ENCODE measurements at places on chromosomes 7 and 10.

GRCh38 chr7:82964150-82964882 is 198.4 kb downstream of the PCLO start:
- DNase-seq = no peak

DNA sequence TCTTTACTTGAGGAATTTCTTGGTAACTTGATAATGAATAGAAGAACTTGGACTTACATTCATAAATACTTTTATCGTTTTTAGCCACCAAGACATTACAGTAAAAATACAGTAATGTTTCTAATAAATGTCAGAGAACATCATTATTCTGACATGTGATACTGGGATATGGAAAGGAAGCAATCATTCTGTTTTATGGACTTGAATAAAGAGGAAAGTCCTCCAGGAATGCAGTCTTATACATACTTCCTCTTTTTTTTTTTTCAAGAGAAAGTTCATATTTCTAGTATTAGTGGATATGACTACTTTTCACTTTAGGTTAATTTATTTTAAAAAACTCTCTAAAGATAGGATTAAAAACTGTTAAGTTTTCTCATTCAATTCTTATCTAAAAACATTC is 220.0 kb upstream of the SEMA3C start:
- DNase-seq = no peak

GRCh38 chr7:20804345-20804744 is 17.7 kb upstream of the SP8 start:
- DNase-seq = no peak

- DNase-seq = no peak
Observed at GRCh38 chr7:48741545-48741944, 182.8 kb upstream of the CDC14C start.

GRCh38 chr7:2926896-2927405 is 82.8 kb upstream of the GNA12 start:
- DNase-seq = no peak

DNA sequence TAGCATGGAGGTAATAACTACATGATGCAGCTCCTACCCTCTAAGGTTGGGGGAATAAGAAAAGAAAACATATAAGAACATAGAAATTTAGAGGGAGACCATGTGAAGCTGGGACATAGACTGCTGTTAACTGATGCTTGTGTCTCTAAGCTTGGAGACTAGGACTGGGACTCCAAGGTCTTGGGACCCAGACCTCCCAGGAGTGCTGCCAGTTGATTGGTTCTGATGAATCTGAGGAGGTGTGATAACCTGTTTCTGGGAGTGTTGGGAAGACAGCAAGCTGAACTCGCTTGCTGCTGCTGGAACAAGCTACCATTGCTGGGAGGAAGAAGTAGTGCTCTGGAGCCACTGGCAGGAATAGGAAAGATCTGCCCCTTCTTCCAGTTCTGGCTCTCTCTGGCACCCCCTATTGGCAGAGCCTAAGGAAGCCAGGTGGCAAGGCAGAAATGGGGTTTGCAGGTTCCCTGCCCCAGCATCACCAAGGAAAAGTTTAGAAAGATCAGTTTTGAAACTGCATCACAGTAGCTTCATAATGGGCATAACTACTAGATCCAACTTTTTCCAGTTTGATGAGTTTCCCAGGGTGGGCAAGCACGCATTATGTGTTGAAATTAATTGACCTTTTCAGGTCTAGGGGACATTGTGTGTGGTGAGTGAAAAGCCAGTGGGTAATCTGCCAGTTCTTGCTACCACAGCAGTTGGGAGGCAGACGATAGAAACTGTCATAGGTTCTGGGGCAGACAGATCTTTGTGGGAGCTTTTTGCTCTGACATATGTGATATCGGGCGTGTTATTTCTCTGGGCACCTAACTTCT is 140.7 kb downstream of the SND1 start:
- no peak for DNase-seq

GRCh38 chr10:124175701-124176348 is 82.4 kb upstream of the CHST15 start:
- no peak for DNase-seq

- DNase-seq = no peak
Observed at GRCh38 chr7:122304996-122305421, 459 bp upstream of the FEZF1 start.

GRCh38 chr10:93422118-93422517 is 60.0 kb downstream of the MYOF start:
- DNase-seq = no peak

DNA sequence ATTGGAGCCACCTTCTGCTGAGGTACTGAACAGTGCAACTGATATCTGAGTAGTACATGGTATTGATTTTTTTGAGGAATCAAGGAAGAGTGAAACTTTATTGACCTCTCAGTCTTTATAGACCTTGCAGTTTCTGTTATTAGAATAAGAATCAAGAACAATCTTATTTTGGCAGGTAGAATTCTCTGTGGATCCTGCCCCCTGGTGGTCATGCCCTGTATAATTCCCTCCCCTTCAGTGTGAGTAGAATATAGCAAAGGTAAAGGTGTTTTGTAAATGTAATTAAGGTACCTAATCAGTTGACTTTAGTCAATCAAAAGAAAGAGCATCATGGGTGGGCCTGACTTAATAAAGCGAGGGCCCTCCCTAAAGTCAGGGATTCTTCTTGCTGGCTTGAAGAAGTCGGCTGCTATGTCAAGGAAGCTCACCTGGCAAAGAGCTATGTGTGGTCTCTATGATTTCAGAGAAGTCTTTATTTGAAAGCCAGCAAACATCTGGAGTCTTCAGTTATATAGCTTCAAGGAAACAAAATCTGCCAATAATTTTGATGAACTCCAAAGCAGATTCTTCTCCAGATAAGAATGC is 142.8 kb downstream of the LSM5 start:
- DNase-seq = peak; percentile 43

DNA sequence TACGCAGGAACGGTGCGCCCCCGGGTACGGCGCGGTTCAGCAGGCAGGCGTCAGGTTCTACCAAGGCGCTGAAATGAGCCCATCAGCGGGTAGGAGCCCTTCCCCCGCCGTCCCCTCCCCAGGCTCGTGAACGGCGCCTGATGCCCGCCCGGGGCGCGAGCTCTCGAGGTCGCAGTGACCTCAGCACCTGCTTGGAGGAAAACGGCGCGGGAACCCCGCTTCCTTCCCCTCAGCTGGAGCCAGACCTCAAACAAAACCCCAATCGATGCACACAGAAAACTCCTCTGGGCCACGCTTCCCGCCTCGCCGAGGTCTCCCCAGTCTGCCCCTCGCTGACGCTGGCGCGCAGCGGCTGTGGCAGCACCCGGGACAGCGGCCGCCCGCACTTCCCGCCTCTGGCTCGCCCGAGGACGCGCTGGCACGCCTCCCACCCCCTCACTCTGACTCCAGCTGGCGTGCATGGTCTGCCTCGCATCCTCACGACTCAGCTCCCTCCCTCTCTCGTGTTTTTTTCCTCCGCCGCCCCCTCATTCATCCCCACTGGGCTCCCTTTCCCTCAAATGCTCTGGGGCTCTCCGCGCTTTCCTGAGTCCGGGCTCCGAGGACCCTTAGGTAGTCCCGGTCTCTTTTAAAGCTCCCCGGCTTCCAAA is 514 bp upstream of the GAD2 start:
- peak; percentile 6 for DNase-seq

- DNase-seq = no peak
Observed at GRCh38 chr10:126544565-126544964, 125.9 kb downstream of the C10orf90 start.

- no peak for DNase-seq
Observed at GRCh38 chr10:32131388-32131787, 75.2 kb upstream of the KIF5B start.

DNA sequence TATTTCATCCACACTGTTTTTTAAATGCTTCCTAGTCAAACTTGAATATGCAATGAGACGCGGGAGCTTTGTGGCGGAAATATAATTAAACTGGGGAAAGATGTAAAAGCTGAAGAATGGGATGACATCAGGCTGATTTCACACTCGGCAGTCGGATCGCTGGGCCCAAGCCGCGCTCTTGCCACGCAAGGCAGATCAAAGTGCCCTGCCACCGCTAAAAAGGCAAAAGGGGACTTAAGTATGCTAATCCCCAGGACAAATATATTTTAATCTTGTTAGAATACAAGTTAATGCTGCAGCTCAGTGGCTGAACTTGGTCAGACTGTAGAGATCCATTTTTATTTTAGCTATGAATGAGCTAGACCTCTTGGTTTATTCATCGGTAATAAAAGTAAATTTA is 13.8 kb downstream of the EN2 start:
- no peak for DNase-seq

DNA sequence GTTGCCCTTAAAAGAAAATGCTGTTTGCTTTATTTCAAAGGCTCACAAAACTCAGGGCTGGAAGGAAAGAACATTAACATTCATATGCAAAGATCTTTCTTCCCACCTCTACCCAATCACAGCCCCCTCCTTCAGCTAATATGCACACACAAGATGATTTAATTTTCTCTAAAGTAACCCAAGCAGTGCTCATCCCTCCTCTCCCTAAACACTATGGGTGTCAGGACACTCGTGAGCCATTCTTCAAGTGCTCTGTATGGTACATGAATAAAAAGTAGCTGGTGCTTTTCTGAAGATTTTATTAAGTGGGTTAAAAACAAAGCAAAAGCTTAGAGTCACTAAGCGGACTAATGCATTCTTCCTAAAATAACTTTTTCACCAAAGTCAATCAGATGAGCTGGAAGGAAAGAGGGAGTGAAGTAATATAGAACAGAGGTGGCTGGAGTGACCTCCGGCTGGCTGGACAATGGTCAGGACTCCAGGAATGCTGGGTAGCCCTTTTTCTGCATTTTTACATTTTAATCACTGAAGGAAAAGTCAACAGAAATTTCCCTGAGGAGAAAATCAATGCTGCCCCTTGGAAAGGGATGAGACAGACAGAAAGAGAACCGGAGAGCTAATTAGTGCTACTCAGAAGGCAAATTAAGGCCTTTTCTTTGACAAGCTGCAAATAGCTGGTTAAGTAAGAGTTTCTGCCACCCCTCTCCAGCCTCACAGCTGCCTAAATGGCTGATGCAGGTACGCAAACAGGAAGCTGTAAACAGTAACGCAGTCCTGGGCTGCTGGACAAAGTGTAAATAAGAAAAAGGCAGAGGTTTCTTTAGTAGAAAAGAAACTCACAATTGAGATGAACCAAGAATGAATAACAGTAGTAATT is 6.6 kb downstream of the DGKI start:
- DNase-seq = no peak

- peak; percentile 84 for DNase-seq
Observed at GRCh38 chr7:137930581-137930980, 71.3 kb downstream of the CREB3L2 start.

GRCh38 chr7:28957751-28958234 is 337 bp downstream of the TRIL start:
- DNase-seq = no peak

GRCh38 chr7:128404886-128405470 is 4.8 kb downstream of the IMPDH1 start:
- no peak for DNase-seq

GRCh38 chr10:9081253-9081652 is 1026.8 kb downstream of the GATA3 start:
- DNase-seq = no peak
